GM04504 (cell line): ENCODE measurements at places on chromosomes 5 and 9.

- no peak for DNase-seq
These were observed 217.6 kb upstream of the DMRTA1 start for GRCh38 chr9:22229069-22229468.

GRCh38 chr9:114107286-114108001 lies 8.4 kb upstream of the KIF12 start:
- DNase-seq, result no peak

DNA sequence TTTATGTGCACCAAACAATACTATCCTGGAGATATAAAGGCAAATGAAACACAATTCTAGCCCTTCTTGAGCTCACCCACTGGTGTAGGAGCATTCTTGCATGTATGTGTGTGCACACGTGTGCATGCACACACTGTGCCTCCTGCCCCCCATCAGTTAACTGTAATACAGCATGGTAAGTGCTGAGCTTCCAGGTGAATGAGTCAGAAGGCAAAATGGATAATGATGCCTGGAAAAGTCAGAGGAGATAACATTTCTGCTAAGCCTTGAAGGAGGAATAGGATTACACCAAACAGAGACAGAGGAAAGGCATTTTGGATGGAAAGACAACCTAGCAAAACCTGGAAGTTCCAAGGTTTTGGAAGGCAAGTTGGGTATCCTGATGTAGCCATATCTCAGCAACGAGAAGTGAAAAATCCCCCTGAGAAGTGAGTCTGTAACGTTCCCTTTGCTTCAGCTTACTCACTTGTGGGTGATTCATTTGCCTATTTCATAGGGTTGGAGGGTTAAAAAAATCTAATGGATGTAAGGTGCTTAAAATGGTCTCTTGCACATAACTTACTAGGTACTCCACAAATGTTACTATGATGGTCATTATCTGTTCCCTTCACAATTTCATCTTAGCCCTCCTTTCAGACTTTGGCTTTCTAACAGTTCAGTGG lies 101.4 kb upstream of the STC2 start:
- no peak for DNase-seq

GRCh38 chr5:65081071-65081470 lies 312.3 kb downstream of the CWC27 start:
- DNase-seq, result no peak

GRCh38 chr5:158543539-158544387 lies 556.0 kb downstream of the EBF1 start:
- DNase-seq, result no peak

DNA sequence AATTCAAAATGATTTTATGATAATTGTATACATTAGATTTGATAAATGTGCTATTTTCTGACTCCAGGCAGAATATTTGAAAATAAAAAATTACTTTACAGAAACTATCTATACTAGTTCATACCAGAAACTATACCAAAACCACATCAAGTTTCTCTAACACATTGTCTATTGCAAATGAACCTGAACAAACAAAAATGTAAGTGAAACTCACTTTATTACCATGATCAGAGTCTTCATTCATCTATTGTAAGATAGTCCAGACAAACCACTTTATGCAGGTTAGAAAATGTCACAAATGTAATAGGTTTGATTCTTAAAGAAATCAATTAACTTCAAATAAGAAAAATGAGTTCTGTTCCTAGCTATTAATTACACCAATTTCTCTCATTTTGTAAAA lies 99.4 kb downstream of the OXCT1 start:
- DNase-seq, result no peak

DNA sequence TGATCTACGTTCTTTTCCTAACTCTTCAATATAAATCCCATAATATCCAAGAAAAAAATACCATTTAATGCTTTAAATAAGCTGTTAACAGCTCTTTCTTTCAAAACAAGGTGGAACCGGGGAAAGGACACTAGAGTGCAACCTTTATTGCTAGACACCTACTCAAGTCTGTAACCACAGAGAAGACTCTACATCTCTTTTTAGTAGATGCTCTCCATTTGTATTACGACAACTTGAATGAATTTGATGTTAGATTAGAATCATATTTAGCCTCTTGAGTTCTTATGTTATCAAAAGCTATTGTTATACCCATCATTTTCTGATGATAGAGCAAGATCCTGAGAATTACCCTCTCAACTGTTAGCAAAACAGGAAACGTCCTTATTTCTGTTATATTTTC lies 246.3 kb downstream of the MLLT3 start:
- no peak for DNase-seq

DNA sequence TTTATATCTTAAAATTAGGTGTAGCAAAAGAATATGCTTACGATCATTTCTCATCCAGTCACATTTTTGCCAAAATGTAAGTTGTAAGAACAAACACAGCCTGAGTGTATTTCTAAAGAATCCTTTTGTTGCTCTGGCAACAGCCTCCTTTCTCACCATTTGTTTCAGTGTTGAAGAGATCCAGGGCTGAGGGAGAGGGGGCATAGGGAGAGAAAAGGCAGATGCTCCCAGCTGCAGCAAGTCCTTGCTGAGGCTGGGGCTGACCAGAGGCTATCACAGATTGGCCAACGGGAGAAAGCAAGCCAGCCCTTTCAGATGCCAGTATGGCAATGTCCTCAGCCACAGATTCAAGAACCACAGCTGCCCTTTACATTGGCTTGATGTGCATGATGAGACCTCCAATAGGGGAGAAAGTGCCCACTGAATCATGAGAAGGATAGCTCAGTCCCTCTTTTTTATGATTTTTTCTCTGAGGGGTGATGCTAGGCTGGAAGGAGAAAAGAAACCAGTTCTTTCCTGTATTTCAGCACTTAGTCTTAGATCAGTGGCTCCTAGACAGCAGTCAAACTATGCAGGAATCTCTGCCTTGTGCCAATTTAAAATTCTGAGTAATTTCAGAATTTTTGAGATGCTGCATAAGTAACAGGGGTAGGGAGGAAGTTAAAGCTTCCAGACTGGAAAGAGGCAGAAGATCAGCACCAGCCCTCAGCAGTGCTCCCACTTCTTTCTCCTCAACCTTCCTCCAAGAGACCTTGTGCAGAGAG lies 142.1 kb downstream of the LHFPL2 start:
- DNase-seq, result no peak

- DNase-seq, result no peak
These were observed 35.5 kb upstream of the EMB start for GRCh38 chr5:50476549-50476948.

DNA sequence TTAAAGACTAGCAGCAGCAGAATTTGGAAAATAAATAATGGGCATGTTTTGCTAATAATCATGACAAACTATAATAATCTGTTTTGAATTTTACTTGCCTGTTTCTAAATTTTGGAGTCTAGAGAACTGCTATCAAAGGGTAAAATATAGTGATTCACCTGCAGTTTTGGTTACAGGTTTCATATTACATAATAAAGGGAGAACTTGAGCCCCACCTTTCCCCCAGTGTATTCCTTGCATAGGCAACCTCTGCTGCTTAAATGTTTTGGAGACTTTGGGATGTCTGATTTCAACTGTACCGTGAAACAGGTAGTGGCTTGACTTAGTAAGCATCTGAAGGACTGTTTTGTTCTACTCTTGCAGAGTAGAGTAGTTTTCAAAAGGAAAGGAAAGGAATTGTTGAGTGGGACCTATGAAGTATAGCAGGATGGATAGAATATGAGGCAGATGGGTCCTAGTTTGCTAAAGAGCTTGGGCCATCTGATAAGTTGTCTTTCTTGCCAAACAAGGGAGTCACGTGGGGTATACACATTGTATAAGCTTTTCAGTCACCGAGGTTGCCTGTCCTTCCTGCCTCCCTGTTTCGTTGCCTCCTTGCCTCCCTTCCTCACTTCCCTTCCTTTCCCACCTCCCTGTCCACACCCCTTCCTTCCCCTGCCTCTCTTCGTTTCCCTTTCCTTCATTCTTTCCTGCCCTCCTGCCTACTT lies 19.1 kb downstream of the CREBRF start:
- no peak for DNase-seq

- no peak for DNase-seq
These were observed 56.6 kb downstream of the PKD2L2 start for GRCh38 chr5:137945825-137946224.

- DNase-seq, result no peak
These were observed 114.3 kb downstream of the ASTN2 start for GRCh38 chr9:117300371-117301110.

GRCh38 chr9:126860757-126861466 lies 473 bp downstream of the ZBTB34 start:
- DNase-seq, result no peak

DNA sequence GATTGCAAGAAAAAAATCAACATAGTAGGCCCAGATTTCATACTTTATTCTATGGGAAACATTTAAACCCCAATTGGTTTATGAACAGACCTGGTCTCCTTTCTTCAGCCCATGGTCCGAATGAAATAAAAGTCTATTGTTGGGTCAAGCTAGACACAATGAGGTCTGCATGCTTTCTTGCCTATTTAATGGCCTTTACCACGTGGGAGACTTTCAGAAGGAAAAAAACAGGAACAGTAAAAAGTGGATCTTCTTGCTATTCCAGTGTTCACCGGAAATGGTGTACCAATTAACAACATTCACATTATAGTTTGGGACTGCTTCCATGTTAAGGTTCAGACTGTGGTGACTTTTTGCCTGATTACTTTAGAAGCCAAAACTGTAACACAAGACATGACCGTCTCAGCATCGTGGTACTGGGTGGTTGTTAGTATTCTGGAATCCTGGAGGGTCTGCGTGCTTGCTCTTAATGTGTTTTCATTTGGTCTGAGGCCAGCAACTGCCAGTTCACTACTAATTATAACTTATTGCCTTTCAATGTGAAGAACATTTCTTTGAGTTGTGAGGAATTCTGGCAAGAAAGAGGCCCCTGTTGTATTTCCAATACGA lies 85.4 kb upstream of the PRRC1 start:
- DNase-seq, result no peak
